NCI-H187 (cell line): ENCODE measurements at places on chromosomes 2 and 18.

DNA sequence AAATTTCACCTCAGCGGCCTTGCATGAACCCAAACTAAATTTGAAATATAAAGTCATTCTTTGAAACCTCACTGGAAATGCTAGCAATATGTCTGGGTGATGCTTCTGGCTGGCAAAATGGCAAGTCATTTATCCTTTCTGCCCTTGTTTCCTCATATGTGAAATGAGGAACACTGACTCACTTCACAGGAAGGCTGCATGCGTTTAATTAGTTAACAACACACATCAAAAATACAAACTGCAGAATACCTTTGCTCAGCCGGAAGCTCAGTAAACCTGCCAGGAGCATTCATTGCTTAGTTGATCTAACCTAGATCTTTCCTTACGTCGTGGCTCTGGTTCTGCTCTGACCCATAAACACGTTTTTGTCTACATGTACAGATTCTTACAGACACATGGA, 214.2 kb upstream of the ACVR2A start:
- no peak for DNase-seq

- DNase-seq: no peak
These were observed 15.6 kb upstream of the ASAP2 start for GRCh38 chr2:9191041-9191481.

- no peak for DNase-seq
These were observed 180.1 kb upstream of the OSR1 start for GRCh38 chr2:19538411-19538963.

- DNase-seq: no peak
These were observed 464 bp downstream of the CYBRD1 start for GRCh38 chr2:171522788-171523087.
